Psoas muscle (tissue), 8 donors: ENCODE measurements at places on chromosomes 3 and 15. TPM values are rescaled to one million over a fixed set of nuclear protein-coding genes. Genes with fewer than 3 reads are reported as not detected.
A peak's percentile ranks its signal among the peaks of the same experiment; 100 is the strongest.

TM4SF1 gene
- polyA plus RNA-seq: 44.2 TPM

GRCh38 chr15:37877851-37878741 lies 56.3 kb upstream of the TMCO5A start:
- no peak for DNase-seq

DNA sequence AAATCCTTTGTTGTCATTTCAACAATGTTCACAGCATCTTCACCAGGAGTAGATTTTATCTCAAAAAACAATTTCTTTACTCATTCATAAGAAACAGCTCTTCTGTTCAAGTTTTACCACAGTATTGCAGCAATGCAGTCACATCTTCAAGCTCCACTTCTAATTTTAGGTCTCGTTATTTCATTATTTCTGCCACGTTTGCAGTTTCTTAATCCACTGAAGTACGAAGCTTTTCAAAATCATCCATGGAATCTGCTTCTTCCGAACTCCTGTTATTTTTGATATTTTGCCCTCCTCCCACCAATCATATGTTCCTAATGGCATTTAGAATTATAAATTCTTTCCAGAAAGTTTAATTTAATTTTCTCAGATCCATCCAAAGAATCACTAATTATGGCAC lies 12.6 kb upstream of the OR5K1 start:
- no peak for DNase-seq

- DNase-seq: no peak
Measured at GRCh38 chr15:60721707-60722106, 242.8 kb upstream of the ICE2 start.

TERC gene
- polyA plus RNA-seq: not detected

DNA sequence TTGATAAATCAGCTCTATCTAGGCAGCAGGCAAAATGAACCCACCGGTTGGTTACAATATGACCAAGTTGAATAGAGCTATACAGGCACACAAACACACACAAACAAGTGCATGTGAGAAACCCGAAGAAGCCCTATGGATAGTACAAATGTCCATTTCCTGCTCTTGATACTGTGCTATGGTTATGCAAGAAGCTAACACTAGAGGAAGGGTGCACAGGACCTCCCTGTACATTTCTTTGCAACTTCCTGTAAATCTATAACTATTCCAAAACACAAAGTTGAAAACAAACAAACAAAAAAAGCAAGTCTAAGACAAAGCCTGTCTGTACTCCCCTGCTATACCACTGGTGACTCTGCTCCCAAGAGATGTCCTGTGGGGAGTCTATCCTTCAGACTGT lies 8.2 kb upstream of the FAM240A start:
- no peak for DNase-seq

BSN gene
- 0.08 TPM for polyA plus RNA-seq

HHLA2 gene
- 0.04 TPM for polyA plus RNA-seq

DNA sequence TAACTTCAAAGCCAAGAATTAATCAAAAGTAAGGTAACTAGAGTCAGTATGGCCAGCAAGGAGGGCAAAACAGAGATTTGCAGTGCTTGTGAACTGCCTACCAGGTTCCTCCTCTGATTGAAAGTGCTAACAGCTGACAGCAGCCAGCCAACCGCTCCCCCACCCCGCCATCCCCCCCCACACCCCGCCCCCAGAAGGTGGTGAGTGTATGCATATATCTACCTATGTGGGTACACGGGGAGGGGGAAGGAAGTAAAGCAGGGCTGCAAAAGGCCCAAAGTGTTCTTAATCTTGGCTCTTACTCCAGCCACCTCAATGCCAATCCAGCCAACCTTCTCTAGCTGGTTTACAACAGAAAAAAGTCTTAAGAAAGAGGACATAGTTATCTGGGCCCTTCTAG lies 50.7 kb downstream of the RAF1 start:
- no peak for DNase-seq

AHSG gene
- not detected for polyA plus RNA-seq

- DNase-seq: no peak
Measured at GRCh38 chr3:59256230-59256629, 206.4 kb upstream of the CFAP20DC start.

DNA sequence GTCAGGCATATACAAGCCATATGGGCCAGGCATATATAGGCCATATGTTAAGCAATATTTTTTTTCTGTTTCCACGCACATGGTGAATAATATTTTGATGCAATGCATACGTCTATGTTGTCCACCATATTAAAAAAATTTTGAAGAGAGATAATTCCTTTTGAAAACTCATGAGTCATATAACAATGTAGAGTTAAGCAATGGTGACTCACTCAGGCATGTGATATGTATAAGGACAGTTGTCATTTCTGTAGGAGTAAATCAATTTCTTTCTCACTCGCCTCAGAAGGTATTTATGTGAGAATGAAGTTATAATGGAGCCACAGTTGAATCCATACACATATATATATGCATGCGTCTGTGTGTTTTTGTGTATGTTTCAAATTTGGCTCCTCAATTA lies 272.6 kb downstream of the EPHA3 start:
- no peak for DNase-seq

DNA sequence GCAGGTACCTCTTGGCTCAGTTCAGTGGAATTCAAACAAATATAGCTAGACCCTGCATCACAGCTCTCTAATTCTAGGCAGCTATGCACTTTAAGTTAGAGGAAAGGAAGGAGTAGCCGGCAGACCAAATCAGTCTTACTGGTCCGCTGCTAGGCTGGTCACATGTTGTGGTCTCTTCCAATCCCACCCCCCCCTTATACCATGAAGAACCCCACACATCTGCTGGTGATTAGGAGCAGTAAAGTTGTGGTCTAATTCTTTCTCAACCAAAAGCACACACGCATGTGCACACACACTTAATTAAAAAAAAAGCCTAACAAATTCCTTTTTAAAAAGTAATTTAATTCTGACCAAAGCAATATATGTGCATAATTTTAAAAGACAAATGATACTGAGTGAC lies 16.7 kb upstream of the SH3GL3 start:
- DNase-seq: no peak

GRCh38 chr3:58027704-58028317 lies 19.6 kb downstream of the FLNB start:
- DNase-seq: no peak

GRCh38 chr3:187377842-187378241 lies 9.7 kb downstream of the RTP4 start:
- no peak for DNase-seq

DNA sequence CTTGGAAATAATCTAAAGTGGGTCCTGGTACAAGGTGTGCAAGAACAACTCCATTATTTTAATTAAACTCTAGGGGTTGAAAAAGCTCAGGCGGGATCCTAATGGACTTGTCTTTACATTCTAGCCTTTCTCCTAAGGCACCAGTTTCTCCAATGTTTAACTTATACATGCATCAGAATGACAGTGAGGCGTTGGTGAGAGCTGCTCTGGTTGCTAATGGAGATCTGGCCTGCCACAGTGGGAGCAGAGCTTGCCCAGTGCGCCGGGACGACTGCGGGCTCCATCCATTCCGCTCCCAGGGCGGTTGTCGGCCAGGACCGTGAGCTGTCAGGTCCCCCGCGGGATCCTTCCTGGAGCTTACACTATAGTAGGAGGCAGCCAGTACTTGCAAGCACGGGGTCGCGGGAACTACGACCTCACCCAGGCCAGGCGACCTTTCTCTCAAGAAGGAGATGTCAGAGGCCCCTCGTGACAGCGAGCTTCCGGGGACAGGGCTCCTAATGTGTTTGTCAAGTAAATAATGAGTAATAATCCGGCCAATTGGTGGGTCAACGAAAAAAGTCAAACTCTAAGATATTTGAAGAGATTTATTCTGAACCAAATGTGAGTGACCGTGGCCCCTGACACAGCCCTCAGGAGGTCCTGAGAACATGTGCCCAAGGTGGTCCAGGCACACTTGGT lies 991 bp upstream of the HIGD1A start:
- DNase-seq: peak; percentile 28

COL6A5 gene
- polyA plus RNA-seq: not detected

RFX7 gene
- polyA plus RNA-seq: 2.2 TPM

OCA2 gene
- not detected for polyA plus RNA-seq

C3orf49 gene
- polyA plus RNA-seq: not detected

- no peak for DNase-seq
Measured at GRCh38 chr3:151087648-151088047, 2.2 kb downstream of the MED12L start.

GRCh38 chr15:80199366-80199765 lies 46.6 kb downstream of the FAH start:
- DNase-seq: no peak

DNA sequence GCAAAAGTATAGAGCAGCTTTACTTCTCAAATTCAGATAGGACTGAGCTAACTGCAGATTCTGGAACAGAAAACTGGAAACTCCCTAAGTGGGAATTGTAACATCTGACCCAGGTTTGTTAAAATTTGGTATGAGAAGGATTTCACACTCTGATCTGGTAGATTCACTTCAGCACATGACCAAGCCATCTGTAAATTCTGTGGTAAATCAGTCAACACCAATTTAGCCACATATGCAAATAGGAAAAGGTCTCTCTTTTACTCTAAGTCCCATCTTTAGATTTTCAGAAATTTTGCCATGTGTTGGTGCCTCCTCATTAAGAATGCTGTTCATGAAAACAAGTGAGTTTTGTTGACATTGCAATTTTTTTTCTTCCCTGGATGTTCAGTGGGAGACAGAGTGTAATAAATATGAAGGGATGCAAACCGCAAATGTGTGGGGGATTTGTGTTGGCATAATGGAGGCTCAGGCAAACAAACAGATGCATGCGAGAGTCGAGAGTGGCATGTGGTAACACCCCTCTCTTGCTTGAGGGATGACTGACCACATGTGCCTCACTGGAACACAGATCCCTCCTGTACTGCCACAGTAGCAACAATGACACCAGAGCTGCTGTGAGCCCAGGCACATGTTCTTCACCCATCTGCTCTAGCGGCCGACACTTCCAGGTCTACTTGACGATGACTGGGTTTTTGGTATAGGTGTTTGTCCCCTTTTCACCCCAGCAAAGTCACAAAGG lies 146.6 kb downstream of the FEZF2 start:
- no peak for DNase-seq

GRCh38 chr3:172808969-172809546 lies 58.5 kb downstream of the ECT2 start:
- DNase-seq: no peak

TRIM42 gene
- polyA plus RNA-seq: 0.06 TPM

GRCh38 chr3:89525609-89526008 lies 418.2 kb downstream of the EPHA3 start:
- DNase-seq: no peak

- no peak for DNase-seq
Measured at GRCh38 chr15:95520511-95520910, 810.0 kb upstream of the NR2F2 start.

- DNase-seq: no peak
Measured at GRCh38 chr3:175741951-175742350, 882.8 kb downstream of the NAALADL2 start.

GRCh38 chr3:60215946-60216345 lies 1035.3 kb downstream of the FHIT start:
- no peak for DNase-seq

ANKRD34C gene
- polyA plus RNA-seq: 0.03 TPM

MFGE8 gene
- polyA plus RNA-seq: 274 TPM

DNA sequence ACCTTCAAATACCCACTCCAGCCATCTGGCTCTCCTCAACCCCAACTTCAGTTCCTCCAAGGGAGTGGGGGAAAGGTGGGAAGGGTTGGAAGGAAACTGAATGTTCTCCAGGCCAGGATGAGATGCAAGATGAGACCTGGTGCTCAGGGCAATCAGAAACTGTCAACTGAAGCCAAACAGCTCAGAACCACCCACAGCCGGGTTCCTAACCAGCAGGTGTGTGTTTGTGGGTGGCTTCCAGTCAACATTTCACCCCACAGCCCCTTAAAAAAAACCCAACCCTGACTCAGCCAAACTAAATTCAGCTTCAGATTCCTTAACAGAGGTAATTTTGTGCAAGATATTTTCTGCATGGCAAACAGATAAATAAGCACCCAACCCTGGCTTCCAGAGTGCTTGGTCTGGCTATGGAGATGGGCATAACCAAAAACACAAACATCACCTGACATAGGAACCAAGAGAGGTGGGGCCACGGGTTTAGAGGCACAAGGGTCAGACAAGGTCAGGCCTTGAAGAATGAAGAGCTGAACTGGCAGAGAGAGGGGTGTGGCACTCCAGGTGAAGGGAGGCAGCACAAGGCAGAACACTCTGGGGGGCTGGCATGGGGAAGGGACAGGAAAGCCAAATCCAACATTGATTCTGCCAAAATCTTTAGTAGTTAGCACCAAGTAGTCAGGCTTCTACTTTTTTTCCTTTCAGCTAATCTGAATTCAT lies 34.7 kb downstream of the ZNF445 start:
- no peak for DNase-seq

FAM227B gene
- polyA plus RNA-seq: 9.3 TPM

DNA sequence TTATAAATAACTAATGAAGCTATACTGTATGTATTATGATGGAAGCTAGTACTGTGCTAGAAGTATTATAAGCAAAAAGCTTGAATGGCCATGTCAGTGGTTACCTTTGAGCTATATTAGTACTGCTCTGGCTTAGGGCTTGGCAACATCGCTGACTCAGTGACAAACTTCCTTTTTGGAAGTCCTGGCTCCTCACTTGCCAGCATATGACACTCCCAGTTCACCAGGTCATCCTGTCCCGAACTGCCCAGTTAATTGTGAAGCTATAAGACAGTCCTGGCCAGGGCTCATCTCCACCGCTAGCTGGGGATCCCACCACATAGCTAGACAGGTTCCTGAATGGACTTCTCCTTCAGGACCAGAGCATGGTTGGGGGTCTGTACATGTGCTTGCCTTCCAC lies 31.9 kb downstream of the RAB8B start:
- peak; percentile 25 for DNase-seq

RAB27A gene
- 5.4 TPM for polyA plus RNA-seq
